Body of pancreas (tissue), 4 donors: ENCODE measurements at places on chromosomes 2 and 18. TPM values are rescaled to one million over a fixed set of nuclear protein-coding genes. Genes with fewer than 3 reads are reported as not detected.

The ARMC9 gene
- 10.1 TPM for total RNA-seq

The KCNF1 gene
- total RNA-seq = not detected

The GAREM2 gene
- total RNA-seq = 1.6 TPM

The ASAP2 gene
- total RNA-seq = 12.5 TPM

The MYO3B gene
- total RNA-seq = 2.0 TPM

The ACTG2 gene
- total RNA-seq = 1.3 TPM
